ENCODE measurements at places on chromosomes 2 and 18.

GRCh38 chr2:127101756-127102477 is 5.0 kb downstream of the BIN1 start:
- no peak for DNase-seq

- no peak for DNase-seq
These were observed 1.0 kb downstream of the DARS1 start for GRCh38 chr2:135984199-135985017.

DNA sequence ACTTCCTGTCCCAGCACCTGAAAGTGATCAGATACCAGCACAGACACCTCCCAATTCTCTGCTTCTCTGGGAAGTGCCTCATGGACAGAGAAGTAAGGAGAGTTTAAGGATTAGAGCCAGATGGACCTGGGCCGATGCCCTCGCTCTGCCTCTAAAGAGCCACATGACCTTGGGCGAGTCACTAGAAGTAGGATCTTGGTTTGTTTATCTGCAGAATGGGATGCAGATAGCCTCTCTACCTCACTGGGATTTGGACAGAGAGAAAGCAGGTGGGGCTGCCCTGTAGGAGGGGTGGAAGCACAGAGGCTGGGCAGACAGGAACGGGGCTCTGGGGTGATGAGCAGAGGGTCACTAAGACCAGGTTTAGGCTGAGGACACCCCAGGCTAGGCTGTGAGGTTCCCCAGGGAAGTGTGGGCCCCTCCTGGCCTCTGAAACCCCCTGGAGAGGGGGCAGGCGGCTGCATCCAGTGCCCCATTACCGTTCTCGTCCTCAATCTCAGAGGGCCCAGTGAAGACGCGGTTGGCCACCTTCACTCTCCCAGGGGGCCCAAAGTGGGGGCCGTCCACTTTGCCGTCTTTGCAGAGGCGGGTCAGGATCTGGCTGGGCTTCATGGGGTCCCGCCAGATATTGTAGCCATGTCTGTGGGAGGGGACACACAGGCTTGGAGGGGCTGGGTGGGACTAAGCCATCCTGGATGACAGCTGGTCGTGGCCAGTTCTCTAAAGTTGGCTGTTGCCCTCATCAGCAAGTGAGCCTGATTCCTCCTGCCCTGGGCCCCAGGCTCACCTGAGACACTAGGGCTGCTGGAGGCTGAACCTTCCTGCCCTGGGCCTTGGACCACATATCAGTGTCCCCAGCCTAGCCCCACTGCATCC is 13.3 kb downstream of the OTOF start:
- no peak for DNase-seq

- DNase-seq: no peak
These were observed 33.7 kb upstream of the CDC42EP3 start for GRCh38 chr2:37705191-37705590.

DNA sequence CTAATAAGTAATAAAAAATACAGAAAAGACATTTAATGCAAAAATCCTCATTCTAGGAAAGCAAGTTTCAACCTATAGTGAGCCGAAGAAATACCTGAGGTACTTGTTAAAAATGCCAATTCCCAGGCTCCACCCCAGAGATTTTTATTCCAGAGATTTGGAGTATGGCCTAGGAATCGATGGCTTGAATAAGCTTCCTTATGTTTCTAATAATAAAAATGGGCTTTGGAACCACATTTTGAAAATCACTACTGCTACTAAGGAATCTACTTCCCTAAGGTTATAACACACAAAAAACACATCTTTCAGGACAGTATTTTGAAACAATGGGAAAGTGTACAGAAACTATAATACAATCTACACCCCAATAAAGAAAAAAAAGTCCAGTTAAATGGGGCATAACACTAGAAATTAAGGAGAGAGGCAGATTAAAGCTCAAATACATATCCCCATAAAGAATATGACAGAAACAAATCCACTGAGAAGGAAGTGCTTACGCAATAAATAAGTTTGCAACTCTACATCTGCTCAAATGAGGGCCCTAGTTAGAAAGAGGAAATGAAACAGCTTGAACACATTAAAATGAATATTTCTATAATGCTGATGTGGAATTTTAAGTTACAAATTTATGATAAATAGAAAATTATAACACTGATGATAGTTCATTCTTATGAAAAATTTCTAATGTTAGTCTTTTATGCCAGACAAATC is 103.7 kb downstream of the EPB41L3 start:
- no peak for DNase-seq

GRCh38 chr2:118994172-118994700 is 52.2 kb downstream of the MARCO start:
- no peak for DNase-seq

All from stimulated activated CD8-positive, alpha-beta memory T cell treated with anti-CD3 and anti-CD28 coated beads, Interleukin-7, amount 100 ng/mL, for 1 hour (primary cell).